Aorta (tissue), 5 donors: ENCODE measurements at places on chromosomes 3 and 15. TPM values are rescaled to one million over a fixed set of nuclear protein-coding genes. Genes with fewer than 3 reads are reported as not detected.

- DNase-seq: no peak
- H3K27ac ChIP-seq: no peak overlapping the region
- H3K4me1 ChIP-seq: peaks cover 4% of the 10 kb centered on the region
- no peaks in the 10 kb centered on the region for H3K36me3 ChIP-seq
- H3K27me3 ChIP-seq: no peaks in the 10 kb centered on the region
Observed at GRCh38 chr3:133535971-133536881, 37.3 kb upstream of the CDV3 start.

DNA sequence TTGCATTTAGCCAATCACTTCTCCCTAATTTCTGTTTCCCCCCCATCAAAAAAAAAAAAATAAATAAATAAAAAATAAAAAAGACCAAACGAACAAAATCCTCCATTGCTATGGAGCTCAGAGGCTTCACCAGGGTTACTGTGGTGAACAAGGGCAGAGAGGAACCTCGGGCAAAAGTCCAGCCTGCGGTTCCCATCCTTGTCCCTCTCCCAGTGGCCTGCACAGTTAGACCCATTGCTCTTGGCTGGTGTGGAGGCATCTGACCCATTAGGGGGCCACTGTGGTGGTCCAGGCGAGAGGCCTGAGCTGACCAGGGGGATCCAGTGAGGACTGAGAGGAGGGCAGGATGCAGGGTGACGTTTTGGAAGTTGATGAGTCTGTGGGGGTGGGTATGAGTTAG, 18.8 kb downstream of the CORO2B start:
- H3K4me3 ChIP-seq: no peak overlapping the region
- no peaks in the 10 kb centered on the region for H3K4me1 ChIP-seq
- no peak for DNase-seq
- no peaks in the 10 kb centered on the region for H3K27me3 ChIP-seq
- no peaks in the 10 kb centered on the region for H3K36me3 ChIP-seq

GRCh38 chr3:180329187-180329586, 272.8 kb upstream of the TTC14 start:
- H3K36me3 ChIP-seq: no peaks in the 10 kb centered on the region
- H3K27ac ChIP-seq: no peak overlapping the region
- H3K4me1 ChIP-seq: no peaks in the 10 kb centered on the region
- DNase-seq: no peak

The RHCG gene
- total RNA-seq: not detected
